ENCODE measurements at places on chromosomes 2 and 18.

DNA sequence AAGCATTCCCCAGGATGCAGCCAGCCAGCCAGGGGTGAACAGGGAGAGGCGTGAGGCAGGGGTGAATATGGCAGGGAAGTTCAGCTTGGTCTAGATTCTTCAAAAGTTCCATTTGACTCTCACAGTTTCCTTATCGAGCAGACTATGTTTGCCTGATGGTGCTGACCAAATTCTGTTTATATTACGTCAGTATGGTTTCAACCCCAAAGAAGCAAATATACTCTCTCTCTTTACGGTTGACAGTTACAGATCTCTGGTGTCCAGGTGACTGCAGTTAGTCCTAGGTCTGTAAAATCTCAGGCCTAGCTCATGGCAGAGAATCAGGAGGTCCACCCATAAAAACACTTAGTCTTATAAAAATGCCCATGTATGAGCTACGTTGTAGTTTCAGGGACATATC is 38.3 kb upstream of the DNMT3A start:
- DNase-seq: peak; percentile 10

DNA sequence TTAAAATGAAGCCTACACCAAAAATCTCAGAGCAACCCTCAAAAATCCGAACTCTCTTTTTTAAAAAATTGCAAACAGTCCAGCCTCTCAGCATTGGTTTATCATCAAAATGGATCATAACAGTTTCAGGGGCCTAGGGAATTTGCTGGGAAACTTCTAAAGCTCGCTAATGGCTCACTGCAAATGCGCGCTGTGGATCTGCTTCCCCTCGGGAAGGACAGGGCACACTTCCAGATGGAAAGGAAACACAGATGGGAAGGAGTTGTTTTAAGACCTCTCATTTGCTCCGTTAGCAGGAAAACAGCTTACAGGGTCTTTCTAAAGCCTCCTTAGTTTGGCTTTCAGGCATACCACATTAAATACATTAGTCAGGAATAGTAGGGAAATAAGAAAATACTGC is 27.2 kb downstream of the FECH start:
- no peak for DNase-seq

- DNase-seq: no peak
Measured at GRCh38 chr2:180048251-180048650, 41.2 kb upstream of the CWC22 start.

- no peak for DNase-seq
Measured at GRCh38 chr2:218196974-218197373, 20.0 kb upstream of the ARPC2 start.

DNA sequence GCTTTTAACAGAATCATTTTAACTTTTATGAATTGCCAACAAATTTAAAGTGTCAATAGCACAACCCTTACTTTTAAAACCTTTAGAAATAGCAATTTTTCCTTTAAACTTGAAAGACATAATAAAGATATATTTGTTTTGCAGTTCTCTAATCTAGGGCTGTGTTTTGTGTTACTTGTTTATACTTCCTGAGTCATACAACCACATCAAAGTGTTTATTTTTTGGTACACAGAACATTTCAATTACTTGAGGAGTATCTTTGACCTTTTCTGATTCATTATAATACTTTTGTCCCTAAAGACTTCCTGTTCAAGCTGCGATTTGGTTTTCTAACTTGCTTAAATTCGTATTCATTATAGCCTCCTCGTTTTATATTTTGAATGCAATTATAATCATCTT is 21.8 kb downstream of the TYW5 start:
- no peak for DNase-seq

DNA sequence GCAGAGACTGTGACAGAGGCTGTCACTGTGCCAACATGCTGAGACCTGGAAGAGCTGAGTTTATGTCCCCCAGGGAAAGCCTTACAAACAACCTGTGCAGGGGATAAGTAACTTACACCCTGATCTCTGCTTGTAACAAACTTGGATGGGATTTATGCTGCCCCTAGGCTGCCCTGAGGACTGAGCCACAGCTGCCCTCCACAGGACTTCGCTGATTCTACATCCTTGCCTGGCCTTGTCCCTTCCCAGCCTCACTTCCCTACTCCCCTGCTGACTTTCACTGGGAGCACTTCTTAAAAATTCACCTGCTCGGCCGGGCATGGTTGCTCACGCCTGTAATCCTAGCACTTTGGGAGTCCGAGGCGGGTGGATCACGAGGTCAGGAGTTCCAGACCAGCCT is 45.9 kb upstream of the ASAP2 start:
- peak; percentile 54 for DNase-seq

- DNase-seq: no peak
Measured at GRCh38 chr2:70888923-70889715, 46.6 kb upstream of the ATP6V1B1 start.

Measured in posterior vena cava (tissue), 2 donors.